ENCODE measurements at places on chromosomes 11 and 22.
A peak's percentile ranks its signal among the peaks of the same experiment; 100 is the strongest.

- no peak for DNase-seq
Measured at GRCh38 chr22:45169591-45170466, 6.1 kb downstream of the NUP50 start.

DNA sequence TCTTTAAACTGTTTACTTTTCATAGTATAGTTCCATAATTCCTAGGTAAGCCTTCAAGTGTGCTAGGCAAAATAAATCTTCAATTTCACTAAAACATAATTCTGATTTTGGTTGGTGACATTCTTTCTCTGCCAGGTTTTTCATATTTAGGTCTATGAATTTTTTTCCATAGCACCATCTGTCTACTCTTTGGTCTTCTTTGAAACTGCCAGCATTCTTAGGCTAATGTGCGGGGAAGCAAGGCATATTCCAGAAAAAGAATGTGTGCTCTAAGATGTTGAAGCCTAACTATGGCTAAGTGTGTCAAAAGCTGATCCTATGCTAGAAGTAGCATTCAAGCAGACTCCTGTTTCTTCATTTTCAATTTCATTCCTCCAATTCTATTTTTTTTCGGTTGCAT, 213.9 kb upstream of the C11orf87 start:
- no peak for DNase-seq

DNA sequence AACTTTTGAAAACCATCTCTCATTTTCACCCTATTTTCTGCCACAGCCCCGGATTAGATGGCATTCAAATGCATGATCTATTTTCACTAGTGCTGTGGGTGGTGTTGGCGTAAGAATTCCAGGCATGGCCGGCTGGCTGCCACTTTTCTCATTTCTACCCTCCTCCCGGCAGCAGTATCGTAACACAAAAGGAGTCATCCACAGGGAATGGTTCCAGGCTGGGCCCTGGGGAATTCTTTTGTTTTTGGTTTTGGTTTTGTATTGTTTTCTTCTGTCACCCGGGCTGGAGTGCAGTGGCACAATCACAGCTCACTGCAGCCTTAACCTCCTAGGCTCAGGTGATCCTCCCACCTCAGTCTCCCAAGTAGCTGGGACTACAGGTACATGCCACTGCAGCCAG, 13.8 kb downstream of the JAML start:
- no peak for DNase-seq

DNA sequence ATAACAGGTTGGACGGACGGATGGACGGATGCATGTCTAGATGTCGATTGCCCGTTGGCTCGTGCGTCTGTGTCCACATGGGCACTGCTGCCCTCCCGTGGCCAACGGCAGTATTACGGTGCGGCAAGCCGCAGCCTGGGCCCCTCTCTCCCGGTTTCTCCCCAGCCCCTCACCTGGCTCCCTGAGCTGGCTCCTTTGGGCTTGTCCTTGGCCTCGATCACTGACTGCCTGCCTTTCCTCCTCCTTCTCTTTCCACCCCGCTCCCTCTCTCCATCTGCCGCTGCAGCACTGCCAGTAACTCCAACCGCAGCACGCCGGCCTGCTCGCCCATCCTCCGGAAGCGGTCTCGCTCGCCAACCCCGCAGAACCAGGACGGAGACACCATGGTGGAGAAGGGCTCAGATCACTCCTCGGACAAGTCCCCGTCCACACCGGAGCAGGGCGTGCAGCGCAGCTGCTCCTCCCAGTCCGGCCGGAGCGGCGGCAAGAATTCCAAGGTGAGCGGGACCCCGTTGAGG, 77.3 kb downstream of the SCN3B start:
- no peak for DNase-seq

- DNase-seq = no peak
Measured at GRCh38 chr11:70176940-70177689, 26.0 kb upstream of the FADD start.

GRCh38 chr22:45212992-45213751, 27.5 kb downstream of the KIAA0930 start:
- no peak for DNase-seq

GRCh38 chr11:128949791-128950454, 7.3 kb upstream of the TP53AIP1 start:
- DNase-seq = no peak

DNA sequence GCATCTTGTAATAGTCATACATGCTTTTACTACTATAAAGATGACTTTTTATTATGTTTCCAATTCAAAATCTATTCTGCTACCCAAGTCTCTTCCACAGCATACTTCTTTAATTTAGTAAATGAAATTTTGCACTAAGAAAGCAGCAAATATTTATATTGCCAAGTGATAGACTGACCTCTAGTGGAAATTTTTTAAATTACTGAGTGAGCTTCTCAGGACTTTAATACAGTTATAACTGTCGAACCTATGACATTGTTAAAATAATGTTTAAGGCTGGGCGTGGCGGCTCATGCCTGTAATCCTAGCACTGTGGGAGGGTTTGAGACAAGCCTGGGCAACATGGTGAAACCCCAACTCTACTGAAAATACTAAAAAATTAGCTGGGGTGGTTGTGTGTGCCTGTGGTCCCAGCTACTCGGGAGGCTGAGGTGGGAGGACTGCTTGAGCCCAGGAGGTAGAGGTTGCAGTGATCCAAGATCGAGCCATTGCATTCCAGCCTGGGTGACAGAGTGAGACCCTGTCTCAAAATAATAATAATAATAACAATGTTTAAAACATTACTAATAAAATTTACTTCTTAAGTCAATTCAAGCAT, 27.3 kb downstream of the STK33 start:
- DNase-seq = peak; percentile 41

DNA sequence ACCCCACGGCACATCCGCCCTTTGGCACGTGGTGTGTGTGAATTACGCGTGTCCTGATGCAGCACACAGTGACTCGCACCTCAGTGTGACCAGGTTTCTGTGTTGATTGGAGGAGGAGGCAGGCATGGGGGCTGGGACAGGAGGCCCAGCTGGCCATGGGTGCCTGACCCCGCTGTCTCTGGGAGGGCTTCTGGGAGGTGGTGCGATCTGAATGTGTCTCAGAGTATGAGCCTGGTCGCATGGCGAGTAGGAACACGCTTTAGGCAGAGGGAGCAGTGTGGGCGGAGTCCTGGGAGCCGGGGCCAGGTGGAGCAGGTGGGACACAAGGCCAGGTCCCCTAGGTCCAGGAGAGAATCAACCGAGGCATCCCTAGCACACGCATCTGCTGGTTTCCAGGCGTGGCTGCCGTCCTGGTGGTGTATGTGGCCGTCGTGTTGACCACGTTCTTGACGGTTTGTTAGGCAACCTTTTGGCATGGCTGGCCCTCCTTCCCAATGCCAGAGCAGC, 5.7 kb downstream of the GRAMD4 start:
- DNase-seq = no peak

DNA sequence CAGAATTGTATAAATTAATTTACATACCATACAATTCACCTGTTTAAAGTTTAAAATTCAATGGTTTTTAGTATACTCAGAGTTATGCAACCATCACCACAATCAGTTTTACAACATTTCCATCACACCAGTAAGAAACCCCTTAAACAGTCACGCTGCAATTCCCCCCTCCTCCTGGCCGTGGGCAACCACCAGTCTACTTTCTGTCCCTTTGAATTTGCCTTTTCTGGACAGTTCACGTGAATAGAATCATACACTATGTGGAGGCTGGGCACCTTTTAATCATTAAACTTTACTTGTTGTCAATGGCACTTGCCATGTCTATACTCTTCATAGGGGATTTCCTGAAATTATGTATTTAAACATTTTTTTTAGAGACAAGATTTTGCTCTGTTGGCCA, 20.1 kb upstream of the SWAP70 start:
- DNase-seq = no peak

DNA sequence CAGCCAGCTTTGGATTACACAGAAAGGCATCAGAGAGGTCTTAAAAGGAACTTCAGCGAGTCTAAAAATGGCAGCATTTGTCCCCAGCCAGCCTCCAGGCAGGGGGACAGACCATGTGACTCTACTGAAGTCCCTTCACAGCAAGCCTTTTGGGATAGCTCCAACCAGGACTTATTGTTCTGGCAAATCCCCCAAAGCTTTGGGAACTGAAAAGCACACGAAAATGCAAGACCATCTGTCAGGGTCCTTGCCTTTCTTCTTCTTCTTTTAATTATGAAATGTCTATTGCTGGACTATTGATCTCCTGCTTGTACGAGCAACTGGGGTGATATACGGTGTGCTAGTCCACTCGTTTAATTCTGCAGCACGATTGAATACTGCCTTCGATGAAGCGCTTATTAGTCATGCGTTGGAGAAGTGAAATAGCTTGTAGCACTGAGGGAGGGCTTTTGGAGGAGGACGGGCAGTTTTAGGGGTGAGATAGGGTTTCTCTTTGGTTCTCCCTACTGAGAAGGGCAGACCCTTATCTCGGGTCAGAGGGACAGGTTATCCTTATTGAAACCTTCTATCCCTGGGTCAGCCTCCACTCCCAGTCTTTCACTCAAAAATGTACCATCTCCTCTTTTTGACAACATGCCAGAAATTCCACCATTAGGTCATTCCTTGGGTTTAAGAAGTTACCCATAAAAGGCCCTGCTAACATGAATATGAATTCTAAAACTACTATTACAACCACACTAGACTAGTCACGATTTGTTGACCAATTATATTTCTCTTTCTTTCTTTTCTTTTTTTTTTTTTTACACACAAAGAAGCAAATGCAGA, 416.4 kb downstream of the MIAT start:
- no peak for DNase-seq

- DNase-seq = peak; percentile 5
Measured at GRCh38 chr22:46734830-46735453, 3.1 kb downstream of the CERK start.

GRCh38 chr11:68950270-68950669, 30.5 kb downstream of the MRGPRD start:
- no peak for DNase-seq

DNA sequence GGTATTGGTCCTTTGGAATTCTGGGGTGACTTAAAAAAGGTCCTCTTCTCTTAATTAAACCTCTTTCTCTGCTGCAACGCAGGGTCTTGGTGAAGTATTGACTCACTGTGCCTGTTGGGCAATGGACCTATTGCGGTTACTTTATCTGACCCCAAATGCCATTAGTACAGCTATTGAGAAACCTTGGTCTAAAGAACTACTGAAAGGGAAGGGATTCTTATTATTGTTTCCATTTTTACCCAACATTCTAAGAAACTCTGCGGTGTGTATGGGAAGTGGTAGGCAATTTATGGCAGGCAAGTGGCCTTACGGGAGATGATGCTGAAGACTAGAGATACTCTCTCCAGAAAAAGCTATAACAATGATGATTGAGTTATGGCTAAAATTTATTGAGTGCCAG, 12.5 kb downstream of the SLC6A5 start:
- DNase-seq = no peak

DNA sequence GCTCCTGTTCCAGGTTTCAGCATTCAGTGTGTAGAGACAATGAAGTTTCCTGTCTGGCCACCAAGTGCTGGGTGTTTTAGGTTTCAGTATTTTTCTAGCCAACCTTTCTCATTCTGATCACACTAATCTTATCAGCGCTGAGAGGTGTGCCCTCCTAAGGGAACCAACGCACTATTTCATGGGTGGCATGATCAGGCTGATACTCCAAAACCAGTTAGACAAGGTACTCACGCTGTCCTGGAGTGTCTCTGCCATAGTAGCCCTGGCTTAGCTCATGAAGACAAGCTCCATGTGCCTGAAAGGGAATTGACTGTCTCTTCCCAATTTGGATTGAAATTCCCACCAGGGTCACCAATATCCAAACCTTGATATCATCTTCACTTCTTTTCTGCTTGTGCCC, 8.0 kb upstream of the RAB38 start:
- DNase-seq = no peak

DNA sequence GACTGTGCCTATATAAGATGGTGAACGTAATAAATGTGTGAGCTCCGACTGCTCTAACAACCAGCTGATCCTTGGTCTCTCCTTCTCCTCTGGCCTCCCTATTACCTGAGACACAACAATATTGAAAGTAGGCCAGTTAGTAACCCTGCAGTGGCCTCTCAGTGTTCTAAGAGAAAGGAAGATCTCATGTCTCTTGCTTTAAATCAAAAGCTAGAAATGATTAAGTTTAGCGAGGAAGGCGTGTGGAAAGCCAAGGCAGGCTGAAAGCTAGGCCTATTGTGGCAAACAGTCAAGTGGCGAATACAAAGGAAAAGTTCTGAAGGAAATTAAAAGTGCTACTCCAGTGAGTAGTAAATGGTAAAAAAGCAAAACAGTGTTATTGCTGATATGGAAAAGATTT, 39.5 kb downstream of the HIPK3 start:
- no peak for DNase-seq
